ENCODE measurements at places on chromosomes 7 and 10. TPM values are rescaled to one million over a fixed set of nuclear protein-coding genes. Genes with fewer than 3 reads are reported as not detected.

CPA2 gene
- polyA plus RNA-seq: 0.44 TPM

- DNase-seq: no peak
These were observed 56.2 kb downstream of the JMJD1C start for GRCh38 chr10:63409465-63410027.

DKK1 gene
- 49.4 TPM for polyA plus RNA-seq

GRCh38 chr10:125967533-125967932 is 71.2 kb downstream of the FANK1 start:
- DNase-seq: no peak

DNA sequence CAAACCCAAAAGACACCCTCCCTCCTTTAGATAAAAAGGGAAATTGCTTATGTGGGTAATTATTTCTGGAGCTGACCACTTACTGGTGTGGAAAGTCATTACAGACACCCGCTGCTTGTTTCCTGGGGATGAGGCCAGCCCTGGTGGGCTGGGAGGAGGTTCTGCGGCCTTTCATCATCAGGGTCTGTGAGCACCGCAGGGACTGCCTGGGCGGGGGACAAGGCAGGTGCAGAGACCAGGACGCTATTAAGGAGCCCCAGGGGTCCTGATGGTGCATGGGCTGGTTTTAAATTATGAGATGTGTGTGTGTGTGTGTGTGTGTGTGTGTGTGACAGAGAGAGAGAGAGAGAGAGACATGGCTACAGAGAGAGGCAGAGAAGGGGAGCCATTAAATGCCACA is 171.2 kb downstream of the DNAJB6 start:
- DNase-seq: no peak

DNA sequence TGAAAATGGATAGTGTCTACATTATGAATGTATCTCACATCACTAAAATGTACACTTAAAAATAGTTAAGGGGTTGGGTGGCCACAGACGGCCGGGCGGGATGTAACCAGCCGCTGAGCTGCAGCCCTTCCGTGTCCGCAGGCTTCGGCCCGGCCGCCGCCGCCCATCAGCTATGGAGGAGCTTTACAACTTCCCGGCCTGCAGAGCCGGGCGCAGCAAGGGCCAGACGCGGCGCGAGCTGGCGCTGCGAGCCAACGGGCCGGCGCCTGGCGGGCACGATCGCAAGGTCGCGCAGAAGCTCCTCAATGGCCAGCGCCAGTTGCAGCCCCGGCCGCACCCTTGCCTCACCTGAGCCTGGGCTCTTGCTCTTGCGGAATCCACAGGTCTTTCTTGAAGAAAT is 69.1 kb downstream of the KMT2C start:
- DNase-seq: no peak

- DNase-seq: no peak
These were observed 21.6 kb downstream of the AGAP3 start for GRCh38 chr7:151107882-151108281.

DNA sequence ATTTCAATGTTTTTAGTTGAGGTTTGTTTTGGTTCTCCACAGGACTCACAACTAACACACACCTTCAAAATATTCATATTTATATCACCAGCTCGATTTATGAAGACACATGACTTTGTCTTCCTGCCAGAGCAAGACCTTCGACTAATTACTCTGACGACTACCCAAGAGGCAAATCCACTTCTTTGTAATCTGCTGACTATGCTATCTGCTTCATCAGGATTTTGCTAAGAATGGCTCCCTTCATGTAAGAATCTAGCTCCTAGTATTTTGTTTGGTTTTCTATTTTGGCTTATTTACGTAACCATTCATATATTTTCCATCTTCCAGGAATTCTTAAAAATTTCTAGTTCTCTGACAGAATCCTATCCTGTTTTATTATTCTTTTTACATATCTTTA is 93.0 kb downstream of the BRAF start:
- DNase-seq: no peak
